Activated T-helper 2 cell treated with anti-CD3 and anti-CD28 coated beads, Interferon-gamma antibody, Interleukin-2, Interleukin-4, amounts not matched to agents 10 μg/mL and 5 μg/mL and 100 μg/mL, durations not matched to agents 14 hours and 24 hours and 36 hours (primary cell): ENCODE measurements at places on chromosomes 5 and 9.

GRCh38 chr9:9783211-9783610 lies 829.6 kb downstream of the PTPRD start:
- no peak for DNase-seq
- H3K4me1 ChIP-seq, result no peaks in the 10 kb centered on the region

DNA sequence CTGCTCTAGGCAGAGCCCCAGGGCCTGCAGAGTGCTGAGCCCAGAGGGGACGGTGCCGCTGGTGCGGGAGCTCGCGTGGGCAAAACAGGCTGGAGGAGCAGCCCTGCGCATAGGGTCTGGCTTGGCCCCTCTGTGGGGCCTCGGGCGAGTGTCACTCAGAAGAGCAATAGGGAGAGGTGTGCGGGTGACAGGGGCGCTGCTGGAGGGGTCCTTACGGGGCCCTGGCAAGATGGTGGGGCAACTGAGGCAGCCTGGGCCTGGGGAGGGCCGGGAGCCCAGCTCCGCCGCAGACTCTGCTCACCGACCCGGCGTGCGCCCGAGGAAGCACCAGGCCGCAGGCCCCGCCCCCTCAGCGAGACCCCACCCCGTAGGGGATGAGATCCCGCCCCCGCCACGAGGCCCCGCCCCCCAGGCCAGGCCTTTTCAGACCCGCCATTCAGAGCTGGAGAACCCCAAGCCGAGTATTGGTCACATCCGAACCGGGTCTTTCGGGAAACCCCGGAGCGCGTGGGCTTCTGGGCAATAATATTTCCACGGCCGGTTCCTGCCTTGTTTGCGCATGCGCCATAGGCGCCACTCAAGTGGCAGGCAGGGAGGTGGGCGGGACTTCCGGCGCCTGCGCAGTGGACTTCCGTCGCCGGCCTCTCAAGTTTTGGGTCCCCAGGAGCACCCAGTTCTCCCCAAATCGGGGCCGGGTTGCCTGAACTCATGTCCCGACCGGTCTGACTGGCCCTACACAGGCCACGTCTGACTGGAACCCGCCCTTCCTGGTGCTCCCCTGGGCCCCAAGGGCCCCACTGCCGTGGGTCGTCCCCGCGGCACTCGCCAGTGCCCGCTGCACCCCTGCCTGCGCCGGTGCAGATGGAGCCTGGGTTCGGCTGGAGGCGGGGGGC lies 1.3 kb upstream of the RNF208 start:
- peak overlapping the region; percentile 82 for H3K4me3 ChIP-seq
- H3K4me1 ChIP-seq, result peaks cover 7% of the 10 kb centered on the region
- no peaks in the 10 kb centered on the region for H3K27me3 ChIP-seq

DNA sequence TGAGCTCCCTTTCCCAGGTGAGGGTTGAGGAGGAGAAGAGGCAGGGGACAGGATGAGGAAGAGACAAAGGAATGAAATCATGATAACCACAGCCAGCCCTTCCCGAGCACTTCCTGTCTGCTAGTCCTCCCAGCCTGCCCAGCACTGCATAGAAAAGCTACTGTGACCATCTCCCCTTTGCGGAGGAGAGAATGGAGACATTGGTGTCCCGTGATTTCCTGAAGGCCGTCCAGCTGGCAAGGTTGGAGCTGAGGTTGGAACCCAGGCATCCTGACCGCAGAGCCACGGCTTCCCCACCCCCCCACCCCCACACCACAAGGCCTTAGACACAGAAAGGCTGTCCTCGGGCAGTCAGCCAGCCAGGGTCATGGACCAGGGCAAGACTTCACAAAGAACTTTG lies 131.1 kb upstream of the ICE1 start:
- H3K27ac ChIP-seq, result no peak overlapping the region
- H3K27me3 ChIP-seq, result no peaks in the 10 kb centered on the region
- DNase-seq, result no peak
- H3K36me3 ChIP-seq, result no peaks in the 10 kb centered on the region
- H3K4me1 ChIP-seq, result no peaks in the 10 kb centered on the region

GRCh38 chr5:58681943-58682342 lies 99.1 kb downstream of the RAB3C start:
- H3K36me3 ChIP-seq, result no peaks in the 10 kb centered on the region
- DNase-seq, result no peak
